ENCODE measurements at places on chromosomes 5 and 9.

- DNase-seq: no peak
These were observed 9.5 kb upstream of the DPYSL3 start for GRCh38 chr5:147519380-147519779.

DNA sequence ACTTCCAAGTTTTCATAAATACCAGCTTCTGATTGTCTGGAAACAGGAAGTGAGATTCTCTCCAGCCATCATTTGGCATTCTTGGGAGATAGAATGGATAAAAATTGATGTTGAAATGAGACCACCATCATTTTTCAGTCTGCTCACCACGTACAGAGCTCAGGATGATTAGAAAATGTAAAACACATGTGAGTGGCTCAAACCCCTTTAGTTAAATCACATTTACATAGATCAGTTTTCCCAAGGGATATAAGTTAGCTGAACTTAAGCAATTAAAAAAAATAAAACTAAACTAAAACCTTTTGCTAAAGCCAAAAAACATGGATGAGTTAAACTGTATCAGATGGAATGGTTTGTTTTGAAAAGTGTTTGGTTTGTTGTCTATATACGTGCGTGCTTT lies 37.1 kb upstream of the GDNF start:
- DNase-seq: no peak

DNA sequence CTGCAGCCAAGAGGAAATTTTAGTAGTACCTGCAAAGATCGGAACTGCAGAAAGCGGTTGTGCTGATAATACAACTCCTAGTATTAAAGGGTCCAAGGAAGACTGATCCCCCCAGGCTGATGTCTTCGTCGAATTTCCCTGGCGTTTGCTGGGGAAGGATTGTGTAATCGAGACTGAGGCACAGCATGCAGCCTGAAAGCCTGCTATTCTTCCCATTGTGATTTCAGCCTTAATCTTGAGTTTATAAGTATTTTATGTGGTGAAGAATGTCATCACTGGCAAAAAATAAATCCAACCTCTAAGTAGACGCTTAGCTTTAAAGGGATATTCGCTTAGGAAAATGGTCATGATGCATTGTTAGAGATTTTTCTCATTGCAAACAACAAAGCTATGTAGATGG lies 21.3 kb upstream of the LMX1B start:
- DNase-seq: no peak

GRCh38 chr5:139019880-139020279 lies 144.7 kb upstream of the LRRTM2 start:
- DNase-seq: no peak

DNA sequence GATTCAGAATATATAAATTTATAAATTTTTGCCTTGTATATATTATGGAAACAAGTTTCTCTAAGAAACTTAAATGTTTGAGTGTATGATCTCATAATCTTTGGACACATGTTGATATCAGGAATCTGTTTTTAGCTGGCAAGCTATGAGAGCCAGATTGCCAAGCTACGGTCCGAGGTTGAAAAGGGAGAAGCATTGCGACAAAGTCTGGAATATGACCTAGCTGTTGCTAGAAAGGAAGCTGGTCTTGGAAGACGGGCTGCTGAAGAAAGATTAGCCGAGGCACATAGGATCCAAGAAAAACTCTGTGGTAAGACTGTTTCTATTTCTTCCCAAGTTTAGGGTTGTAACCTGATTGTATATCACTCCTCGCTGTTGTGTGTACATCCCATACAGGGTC lies 25.9 kb downstream of the CCDC171 start:
- DNase-seq: no peak

GRCh38 chr9:16884952-16885513 lies 14.6 kb upstream of the BNC2 start:
- DNase-seq: peak; percentile 50

- no peak for DNase-seq
These were observed 19.1 kb downstream of the TMEM245 start for GRCh38 chr9:109100543-109101201.

GRCh38 chr9:115134941-115135340 lies 17.0 kb upstream of the TNC start:
- peak; percentile 20 for DNase-seq

- no peak for DNase-seq
These were observed 34.7 kb downstream of the C9orf152 start for GRCh38 chr9:110173322-110173642.

DNA sequence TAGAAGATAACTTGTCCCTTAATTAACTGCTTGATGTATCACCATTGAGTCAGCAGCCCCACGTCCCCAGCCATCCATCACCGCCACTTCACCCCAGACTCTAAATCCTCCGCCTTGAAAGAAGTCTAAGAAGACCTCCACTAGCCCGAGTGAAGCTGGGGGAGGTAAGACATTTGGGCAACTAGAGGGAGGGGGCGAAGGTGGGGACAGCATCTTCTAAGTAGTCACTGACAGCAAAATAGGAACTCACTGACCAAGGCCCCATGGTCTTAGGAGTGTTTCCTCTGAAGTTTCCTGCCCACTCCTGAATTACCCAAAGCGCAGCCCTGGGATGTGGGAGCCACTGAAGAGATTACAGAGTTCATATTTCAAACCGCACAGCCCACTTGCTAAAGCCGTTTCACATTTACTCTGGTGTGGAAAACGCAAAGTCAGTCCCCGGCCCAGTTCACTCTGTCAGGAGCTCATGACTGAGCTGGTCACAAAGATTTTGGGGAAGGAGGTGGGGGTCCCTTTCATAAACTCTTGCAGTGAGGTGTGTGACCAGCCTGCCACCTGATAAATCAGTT lies 107.4 kb downstream of the LHFPL2 start:
- DNase-seq: no peak

DNA sequence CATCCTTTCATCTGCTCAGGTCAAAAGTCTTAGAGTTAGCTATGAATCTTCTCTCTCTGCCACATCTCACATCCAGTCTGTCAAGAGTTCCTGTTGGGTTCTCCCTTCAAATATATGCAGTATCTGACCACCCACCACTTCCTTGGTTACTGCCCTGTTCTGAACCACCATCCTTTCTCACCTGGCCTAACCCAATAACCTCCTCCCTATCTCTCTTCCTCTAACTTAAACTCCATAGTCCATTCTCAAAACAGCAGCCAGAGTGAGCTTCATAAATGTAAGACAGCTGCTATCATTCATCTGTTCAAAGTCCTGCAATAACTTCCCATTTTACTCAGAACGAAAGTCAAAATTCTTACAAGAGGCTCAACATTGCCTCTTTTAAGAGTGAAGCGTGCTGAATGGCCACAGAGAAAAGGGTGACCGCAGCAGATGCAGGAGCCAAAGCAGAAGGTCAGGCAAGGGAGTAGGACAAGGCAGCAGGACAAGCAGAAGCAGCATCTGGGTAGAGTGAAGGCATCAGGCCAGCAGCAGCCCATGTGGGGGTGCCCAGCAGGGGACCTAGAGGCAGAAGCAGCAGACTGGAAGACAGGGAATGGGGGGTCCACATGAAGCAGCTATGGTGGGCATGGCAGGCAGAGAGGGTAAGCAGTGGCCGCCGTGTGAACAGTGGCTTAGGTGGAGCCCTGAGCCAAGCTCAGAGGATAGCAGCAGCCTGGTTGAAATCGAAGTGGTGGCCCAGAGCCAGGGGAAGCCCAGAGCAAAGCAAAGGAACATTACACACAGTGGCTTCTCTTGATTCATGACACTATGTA lies 39.3 kb upstream of the CDC42SE2 start:
- DNase-seq: no peak

DNA sequence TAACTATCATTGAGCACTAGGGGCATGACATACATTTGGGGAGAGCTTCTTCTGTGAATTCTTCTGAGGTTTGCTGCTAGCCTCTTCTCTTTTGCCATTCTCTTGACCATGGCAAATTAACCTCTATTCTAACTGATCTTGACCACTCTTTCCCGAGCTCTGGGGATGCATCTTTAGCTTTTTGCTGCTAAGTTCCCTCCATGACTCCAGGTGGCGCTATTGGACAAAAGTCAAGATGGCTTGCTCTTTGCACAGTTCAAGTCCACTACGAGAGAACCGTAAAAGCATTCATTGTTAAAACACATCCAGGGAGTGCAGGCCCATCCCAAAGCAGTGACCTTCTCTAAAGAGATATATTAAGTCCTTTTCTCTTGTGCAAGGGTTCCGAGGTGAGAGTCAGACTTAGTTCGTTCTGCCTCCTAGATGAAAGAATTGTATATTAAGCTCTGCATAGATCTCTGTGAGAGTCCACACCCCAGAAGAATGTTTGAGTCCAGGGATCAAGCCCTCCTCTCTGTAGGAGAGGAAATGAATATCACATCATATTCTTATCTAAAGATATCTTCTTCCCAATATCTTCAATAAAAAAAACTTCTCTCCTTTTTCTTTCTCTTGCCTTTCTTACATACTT lies 1152.9 kb upstream of the CDH6 start:
- peak; percentile 60 for DNase-seq

DNA sequence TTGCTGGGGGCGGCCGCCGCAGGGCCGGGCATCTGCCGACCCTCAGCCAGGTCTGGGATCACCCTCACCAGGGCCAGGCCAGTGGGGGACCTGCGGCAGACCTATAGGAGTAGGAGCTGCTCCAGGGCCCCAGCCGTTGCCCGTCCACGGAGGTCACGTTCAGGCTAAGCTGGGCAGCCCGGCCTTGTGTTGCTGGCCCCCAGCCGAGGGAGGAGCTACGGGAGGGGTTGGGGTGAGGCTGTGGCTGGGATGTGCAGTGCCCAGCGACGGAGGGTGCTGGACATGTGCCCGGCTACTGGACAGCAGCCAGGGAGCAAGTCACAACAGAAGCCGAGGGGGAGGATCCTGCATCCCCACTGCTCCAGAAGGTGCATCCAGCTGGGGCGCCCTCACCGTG lies 39.6 kb upstream of the SLC6A19 start:
- no peak for DNase-seq

GRCh38 chr9:18638371-18639249 lies 164.7 kb downstream of the ADAMTSL1 start:
- DNase-seq: peak; percentile 45

DNA sequence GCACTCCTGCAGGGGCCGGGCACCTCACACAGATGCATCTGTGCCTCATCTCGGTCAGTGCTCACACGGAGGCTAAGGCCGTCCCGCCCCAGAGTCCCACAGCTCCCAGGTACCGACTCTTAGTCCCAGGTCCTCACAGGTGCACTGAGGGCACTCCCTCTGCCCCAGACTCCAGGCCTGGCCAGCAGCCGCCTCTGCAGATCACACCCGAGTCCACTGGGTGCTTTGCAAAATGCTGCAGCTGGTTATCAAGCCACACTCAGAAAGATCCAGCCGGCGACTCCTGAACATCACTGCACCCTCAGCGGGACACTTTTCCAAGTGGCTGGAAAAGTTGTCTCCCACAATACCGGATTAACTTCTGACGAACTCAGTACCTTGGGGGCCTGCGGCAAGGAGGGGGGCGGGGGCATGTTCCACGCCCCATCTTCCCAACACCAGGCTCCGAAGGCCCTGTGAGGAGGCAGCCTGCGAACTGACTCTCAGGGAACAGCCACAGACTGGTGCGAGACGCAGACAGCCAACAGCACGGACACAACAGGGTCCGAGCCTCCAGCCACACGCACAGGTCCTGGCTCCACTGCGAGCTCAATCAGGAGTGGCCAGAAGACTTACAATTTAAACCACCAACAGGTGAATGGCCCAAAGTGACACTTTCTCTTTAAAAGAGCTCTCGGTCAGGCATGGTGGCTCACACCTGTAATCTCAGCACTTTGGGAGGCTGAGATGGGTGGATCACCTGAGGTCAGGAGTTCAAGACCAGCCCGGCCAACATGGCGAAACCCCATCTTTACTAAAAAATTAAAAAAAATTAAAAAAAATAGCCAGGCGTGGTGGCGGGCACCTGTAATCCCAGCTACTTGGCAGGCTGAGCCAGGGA lies 4.0 kb downstream of the BRD3 start:
- no peak for DNase-seq

DNA sequence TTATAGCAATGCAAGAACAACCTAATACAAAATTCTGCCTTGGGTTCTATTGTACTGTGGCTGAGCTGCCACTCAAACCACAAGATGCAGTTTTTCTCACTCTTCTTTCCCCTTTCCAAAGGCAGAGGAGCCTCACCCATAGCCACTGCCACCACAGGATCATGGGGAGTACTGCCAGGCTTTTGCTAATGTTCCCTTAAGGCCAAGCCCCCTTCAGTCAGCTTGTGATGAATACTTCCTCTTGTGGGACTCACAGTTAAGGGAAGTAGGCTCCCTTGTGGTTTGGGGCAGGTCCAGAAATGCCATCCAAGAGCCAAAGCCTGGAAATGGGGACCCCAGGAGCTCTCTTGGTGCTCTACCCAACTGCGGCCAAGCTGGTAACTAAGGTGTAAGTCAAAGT lies 258.7 kb downstream of the SPATA31D1 start:
- no peak for DNase-seq

DNA sequence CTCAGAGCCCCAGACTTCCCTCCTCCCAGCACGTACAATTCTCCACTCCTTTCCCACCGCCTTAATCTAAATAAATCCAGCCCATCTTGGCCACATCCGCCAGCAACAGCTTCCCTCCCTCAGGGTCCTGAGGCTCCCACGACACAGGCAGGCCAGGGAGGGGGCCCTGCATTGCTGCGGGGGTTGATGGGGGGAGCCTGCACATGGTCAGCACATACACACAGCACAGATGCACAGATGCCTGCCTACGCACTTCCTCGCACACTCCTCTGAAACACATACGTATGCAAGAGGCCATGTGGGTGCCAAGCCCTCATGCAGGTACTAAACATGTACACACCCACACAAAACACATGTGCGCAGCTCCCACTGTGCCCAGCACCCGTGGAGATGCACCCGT lies 14.8 kb downstream of the PDGFRB start:
- DNase-seq: peak; percentile 75

DNA sequence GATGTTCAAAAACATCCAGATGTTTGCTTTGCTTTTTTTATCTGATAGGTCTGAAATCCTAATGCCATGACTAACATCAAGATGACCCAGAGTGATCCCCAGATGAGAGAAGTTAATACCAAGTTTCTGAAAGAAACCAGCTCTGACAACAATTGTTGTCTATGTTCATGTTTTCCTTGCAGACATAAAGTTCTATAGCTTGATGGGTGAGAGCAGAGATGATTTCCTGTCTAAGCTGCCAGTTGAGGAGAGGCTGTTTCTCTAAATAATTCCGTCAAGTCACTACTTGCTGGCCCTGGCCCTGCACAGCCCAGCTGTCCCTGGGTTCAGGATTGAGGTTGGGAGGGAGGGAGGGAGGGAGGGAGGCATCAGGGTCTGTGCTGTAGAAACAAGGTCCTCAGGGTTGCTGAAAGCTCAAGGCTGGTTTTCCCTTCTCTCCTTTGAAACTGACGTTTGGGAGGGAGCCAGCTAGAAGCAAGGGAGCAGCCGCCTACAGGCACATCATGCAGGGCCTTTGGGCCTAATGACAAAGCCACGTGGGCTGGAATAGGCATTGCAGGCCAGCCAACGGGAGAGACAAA lies 3.9 kb downstream of the SPARC start:
- DNase-seq: peak; percentile 51

GRCh38 chr5:83118471-83118870 lies 41.1 kb downstream of the XRCC4 start:
- no peak for DNase-seq

DNA sequence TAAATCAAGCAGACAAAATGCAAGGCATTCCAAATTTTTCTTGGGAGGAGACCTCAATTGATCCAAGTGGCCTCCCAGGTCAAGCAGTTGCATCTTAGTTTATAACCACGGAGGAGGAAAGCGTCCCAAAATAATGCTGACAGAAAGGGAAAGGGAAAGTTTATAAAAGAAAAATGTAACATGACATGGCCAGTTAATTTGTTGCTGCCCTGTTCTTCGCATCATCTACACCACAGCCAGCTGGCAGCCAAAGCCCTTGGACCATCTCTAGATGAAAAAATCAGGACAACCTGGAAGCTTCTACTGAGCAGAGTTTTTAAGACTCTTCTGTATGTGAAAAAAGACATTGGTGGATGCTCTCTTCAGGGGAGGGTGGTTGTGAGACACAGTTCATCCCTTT lies 128.8 kb upstream of the FBXL7 start:
- DNase-seq: no peak

GRCh38 chr5:136001466-136001981 lies 27.3 kb upstream of the TGFBI start:
- peak; percentile 96 for DNase-seq
